ENCODE measurements at places on chromosomes 3 and 15.

DNA sequence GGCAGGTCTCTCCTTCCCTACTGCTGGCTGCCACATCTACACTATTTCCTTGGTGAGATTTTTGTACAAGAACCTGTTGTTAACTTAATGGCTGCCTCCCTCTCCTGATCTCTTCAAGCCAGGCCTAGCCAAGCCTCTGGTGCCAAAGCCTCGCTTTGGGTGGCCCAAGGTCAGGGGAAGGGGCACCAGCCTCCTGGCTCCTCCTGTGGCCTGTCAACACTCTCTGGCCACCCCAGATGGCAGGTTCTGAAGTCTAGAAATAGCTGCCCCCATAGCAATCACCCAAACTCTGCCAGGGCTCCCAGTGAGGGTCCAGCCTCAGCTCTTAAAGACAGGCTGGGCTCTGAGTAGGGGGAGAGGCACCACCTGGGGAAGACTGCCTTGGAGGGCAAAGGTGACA, 5.0 kb downstream of the IFRD2 start:
- no peak for DNase-seq

DNA sequence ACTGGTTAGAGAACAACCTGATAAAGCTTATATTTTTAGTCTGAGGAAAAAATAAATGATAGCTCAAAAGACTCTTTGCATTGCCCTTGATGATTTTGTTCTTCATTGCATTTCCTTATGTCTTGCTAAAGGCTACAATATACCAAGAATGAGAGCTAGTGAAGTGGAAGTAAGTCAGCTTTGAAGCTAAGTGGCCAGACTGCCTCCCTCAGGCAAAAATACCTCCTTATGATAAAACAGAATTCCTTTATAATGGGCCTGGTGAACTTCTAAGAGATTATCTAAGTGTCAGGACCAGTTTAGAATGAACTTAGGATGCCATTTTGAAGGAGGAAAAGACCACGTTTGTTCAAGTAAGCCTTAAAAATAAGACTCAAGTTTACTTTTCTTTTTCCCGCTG, 678.4 kb downstream of the ROBO2 start:
- no peak for DNase-seq

DNA sequence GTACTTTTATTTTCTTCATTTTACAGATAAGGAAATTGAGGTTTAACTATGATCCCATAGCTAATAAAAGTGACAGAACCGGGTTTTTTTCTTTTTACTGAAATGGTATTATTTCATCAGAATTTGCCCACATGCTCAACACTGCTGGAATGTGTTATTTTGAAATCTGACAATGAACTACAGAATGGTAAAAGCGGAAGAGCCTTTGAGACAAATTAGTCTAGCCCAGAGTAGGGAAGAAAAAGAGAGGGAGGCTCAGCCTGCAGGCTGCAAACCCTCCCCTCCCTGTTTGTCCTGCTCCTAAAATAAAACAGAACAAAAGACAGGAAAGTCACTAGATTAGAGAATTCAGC, 100.3 kb upstream of the LIPC start:
- DNase-seq: no peak

DNA sequence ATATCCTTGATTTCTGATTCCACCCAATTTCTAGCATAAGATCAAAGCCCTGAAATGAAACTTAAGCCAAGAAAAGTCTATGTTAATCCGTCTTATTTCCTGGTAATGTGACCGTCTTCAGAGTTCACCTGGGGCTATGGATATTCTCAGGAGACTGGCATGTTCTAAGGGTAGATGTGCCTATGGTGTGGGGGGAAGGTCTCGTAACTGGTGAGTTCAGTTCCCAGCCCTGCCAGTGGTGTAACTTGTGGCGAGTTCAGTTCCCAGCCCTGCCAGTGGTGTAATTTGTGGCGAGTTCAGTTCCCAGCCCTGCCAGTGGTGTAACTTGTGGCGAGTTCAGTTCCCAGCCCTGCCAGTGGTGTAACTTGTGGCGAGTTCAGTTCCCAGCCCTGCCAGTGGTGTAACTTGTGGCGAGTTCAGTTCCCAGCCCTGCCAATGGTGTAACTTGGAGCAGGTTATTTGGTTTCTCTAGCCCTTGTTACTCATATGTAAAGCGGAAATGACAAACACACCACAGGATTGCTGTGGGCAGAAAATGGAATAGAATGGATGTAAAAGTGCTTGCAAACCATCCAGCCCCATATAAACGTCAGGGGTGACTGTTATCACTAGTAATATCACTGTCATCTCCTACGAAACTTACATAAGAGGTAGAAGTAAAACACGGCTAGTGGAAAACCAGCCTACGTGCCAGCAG, 30.4 kb downstream of the SLC51A start:
- DNase-seq: no peak

- DNase-seq: no peak
Measured at GRCh38 chr3:71784201-71784913, 591 bp downstream of the PROK2 start.

DNA sequence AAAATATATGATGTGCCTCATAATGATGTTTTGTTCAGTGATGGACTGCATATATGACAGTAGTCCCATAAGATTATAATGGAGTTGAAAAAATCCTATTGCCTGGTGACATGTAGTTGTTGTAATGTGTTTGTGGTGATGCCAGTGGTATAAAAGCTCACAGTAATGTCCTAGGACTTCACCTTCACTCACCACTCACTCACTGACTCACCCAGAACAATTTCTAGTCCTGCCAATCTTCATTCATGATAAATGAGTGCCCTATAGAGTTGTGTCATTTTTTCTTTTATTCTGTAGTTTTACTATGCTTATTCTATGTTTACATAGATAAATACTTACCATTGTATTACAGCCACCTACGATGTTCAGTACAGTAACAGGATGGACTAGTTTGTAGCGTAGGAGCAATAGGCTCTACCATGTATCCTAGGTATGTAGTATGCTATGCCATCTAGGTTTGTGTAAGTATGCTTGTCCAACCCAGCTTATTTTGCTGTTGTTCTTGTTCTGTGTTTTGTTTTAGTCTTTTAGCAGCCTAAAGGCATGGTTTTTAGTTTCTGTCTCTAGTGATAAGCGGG, 88.5 kb upstream of the LRRFIP2 start:
- no peak for DNase-seq

- no peak for DNase-seq
Measured at GRCh38 chr3:94345101-94345500, 282.2 kb downstream of the NSUN3 start.

DNA sequence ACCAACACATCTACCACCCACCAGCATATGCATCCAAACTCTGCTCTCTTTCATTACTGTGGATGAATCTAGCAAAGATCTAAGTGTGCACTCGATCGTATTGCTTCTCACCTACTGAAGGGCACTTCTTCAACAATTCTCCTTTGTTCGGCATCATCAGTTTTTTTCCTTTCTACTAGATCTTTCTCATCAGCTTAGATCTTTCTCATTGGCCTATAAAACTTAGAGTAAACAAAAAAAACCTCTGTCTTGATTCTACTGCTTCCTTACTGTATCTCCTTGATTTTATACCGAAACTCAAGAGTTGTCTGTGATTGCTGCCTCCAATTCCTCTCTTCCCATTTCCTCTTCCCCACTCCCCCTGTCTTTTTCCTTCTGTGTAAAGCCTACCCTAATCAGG, 36.1 kb upstream of the TIPARP start:
- DNase-seq: no peak

- no peak for DNase-seq
Measured at GRCh38 chr3:134291319-134292254, 40.9 kb upstream of the RYK start.

DNA sequence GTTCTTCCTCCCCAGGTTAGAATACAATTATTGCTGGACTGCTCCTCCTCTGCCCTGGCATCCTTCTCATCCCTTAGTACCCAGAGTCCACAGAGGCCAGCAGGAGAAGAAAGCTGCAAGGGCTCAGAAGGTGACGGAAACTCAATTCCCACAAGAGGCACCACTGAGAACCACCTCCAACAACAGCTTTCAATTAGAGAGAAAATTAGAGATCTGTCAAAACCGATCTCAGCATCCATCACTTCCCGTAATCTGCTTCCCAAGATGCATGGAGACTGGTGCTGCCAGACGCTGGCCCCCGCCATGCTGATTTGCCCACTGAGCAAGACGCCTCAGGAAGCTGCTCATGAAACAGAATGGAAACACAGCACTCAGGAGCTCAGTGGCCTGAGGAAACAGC, 135.0 kb upstream of the PRICKLE2 start:
- DNase-seq: no peak

- DNase-seq: no peak
Measured at GRCh38 chr3:55161231-55161630, 233.4 kb upstream of the LRTM1 start.

GRCh38 chr3:32839714-32840085, 21.9 kb downstream of the TRIM71 start:
- DNase-seq: no peak

- DNase-seq: no peak
Measured at GRCh38 chr15:96586901-96587300, 256.4 kb downstream of the NR2F2 start.

DNA sequence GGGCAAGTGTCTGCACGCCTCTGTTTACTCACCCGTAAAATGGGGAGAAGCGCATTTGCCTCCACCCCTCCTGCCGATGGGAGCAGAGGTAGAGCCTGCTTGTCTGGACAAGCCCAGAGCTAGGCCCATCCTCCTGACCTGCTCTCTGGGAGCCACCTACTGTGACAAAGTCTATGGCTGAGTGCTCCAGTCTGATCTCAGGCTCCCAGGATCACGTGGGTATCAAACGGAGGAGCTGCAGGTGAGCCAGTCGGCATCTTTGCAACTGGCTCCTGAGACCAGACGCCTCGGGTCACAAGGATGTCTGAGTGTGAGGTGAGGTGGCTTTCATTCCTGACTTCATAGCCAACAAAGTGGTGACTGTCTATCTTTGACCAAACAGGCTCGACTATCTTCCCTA, 2.1 kb upstream of the ALDH1A3 start:
- DNase-seq: no peak

- no peak for DNase-seq
Measured at GRCh38 chr15:50135031-50135551, 16.1 kb upstream of the ATP8B4 start.

GRCh38 chr15:78070049-78070700, 7.3 kb downstream of the TBC1D2B start:
- DNase-seq: no peak

GRCh38 chr15:53757906-53758305, 1.6 kb downstream of the WDR72 start:
- no peak for DNase-seq

- DNase-seq: no peak
Measured at GRCh38 chr15:52276256-52276770, 19.3 kb downstream of the MYO5C start.

GRCh38 chr15:70478251-70478990, 284.9 kb downstream of the UACA start:
- no peak for DNase-seq

- no peak for DNase-seq
Measured at GRCh38 chr3:29758434-29759322, 477.8 kb downstream of the RBMS3 start.

DNA sequence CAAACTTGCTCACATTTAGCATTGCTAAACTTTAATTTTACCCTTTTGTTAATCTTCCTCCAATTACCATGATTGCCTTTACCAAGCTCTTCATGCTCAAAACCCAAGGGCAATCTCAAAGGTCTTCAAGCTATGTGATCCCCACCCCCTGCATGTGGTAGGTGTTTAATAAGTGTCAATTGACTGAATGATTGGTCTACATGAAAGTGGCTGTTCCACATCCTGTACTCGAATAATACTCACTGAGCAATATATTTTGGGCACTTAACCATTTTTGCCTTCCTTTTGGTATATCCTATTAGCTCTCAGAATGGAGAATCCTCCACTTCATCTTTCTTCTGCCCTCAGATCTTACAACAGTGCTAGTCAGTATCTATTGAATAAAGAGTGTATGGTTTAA, 17.1 kb downstream of the RBMS3 start:
- no peak for DNase-seq

DNA sequence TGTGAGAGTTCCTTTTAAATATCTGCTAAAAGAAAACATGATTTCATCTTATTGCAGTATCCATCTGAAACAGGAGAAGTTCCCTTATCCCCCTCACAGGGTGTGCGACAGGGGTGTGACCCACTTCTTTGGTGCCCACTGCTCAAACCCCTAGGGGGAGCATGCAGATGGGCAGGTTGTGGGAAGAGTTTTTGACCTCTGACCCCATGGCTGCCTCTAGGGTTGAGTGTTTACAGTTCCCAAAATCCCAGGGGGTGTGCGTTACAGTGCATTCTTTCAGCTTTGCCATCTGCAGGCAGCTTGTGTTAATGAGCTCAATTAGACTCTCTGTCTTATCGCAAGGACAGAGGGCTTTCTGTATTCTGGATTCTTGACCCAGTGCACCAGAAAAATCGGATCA, 443.2 kb upstream of the FRG2C start:
- DNase-seq: no peak

- no peak for DNase-seq
Measured at GRCh38 chr3:177150970-177151627, 46.2 kb downstream of the TBL1XR1 start.

DNA sequence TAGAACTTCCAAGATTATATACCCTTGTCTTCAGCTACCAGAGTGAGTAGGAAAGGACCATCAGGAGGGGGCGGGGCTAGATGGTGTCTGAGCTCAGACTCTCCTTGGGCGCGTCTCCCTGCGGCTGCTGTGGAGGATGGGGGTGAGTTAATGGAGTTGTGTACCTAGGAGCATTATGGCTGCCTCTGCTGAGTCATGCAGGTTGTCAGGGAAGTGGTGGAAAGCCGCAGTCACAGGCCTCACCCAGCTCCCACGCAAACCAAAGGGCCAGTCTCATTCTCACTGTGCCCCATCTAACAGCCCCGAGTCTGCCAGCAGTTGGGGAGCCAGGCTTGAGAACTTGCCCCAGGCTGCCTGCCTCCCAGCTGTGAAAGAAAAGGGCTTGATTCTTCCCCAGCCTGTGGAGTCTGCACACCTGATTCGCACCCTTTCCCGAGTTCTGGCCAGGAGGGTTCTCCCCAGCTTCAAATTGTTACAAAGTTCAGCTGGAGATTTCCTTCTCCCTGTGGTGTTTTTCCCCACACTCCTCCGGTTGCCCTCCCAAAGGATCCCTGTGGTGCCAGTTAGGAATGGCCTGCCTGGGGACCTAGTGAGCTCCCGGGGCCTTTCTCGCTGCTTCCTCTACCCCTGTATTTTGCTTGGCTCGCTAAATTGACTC, 143.3 kb downstream of the HCN4 start:
- DNase-seq: no peak

DNA sequence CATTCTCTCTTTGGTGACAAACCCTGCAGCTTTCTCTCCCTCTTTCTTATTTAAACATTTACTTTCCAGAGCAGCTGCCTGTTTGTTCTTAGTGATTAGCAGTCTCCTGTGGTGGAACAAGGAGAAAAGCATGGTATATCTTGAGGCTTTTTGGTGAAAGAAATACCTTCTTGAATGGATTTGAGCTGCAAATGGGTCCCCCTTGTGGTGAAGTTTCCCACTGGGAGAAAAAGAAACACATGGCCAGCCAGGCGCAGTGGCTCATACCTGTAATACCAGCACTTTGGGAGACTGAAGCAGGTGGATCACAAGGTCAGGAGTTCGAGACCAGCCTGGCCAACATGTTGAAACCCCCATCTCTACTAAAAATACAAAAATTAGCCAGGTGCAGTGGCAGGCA, 48.3 kb upstream of the ACP3 start:
- no peak for DNase-seq

GRCh38 chr3:112437146-112438022, 61.9 kb downstream of the BTLA start:
- no peak for DNase-seq

GRCh38 chr15:55652359-55652758, 64.2 kb upstream of the PYGO1 start:
- no peak for DNase-seq
